ENCODE measurements at places on chromosomes 11 and 22.

DNA sequence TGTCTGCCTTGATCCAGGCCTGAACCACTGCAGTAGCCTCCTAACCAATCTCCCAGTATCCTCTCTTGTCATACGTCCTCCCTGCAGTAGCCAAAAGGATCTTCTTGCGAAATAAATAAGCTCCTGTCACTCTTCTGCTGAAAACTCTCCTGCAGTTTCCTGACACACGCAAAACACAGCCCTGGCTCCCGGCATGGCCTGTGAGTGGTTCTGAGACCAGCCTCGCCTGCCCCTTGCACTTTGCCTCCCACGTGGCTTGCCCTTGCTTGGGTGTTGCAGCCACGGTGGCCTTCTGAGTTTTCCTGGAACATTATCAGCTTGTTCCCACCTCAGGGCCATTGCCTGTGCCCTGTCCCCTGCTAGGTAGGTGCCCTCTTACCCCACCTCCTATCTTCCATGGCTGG is 7.2 kb downstream of the ZC3H7B start:
- DNase-seq, result no peak

DNA sequence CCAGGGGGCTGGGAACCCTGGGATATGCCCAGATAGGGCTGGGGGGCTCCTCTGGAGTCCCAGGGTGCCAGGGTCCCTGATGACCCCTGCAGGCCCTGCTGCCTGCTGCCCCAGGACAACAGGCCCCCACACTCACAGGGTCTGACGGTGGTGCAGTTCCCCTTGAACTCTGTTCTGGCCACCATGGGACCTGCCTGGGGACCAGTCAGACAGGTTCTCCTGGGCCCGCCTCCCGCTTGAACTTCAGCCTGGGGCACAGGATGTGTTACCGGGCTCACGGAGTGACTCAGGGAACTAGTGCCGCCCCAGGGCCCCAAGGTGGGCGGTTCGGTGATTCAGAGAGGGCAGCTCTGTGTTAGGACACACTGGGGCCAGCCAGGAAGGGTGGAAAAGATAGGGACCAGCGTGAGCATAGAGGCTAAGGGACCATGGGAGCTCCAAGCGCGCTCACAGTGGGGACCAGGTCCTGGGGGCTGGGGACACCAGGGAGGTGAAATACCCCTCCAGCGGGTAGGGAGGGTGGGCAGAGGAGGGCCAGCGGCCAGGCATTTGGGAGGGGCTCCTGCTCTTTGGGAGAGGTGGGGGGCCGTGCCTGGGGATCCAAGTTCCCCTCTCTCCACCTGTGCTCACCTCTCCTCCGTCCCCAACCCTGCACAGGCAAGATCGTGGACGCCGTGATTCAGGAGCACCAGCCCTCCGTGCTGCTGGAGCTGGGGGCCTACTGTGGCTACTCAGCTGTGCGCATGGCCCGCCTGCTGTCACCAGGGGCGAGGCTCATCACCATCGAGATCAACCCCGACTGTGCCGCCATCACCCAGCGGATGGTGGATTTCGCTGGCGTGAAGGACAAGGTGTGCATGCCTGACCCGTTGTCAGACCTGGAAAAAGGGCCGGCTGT is 21.5 kb upstream of the TXNRD2 start:
- DNase-seq, result no peak

- no peak for DNase-seq
These were observed 3.3 kb downstream of the LMO1 start for GRCh38 chr11:8260202-8260966.

DNA sequence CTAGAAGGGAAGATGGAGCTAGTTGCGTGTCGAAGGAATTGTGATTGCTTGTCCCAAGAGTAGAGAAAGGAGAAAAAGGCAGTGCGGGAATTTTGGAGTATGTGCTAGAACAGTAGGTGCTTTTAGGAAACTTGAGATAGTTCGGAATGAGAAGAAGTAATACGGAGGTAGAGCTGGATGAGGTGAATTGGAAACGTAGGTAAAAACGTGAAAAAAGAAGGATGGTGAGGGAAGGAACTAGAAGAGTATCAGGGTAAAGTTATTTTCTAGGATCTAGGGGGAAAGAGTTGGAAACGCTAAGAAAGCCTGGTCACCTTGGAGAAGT is 1.4 kb downstream of the CEP57 start:
- no peak for DNase-seq

DNA sequence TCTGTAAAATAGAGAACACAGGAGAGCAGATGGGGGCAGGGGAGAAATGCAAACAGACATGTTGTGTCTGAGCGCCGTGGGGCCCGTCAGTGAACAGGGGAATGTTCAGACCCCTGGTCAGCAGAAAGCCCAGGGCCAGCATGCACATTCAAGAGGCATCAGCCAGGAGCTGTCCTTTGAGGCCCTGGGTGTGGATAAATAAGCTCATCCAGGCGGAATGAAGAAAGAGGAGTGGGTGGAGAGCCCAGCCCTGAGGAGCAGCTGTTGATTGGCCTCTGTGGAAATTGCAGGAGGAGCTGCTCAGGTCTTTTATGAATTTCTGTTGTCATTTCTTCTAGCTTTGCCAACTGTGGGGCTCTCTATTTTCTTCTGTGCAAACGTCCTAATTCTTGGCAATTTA is 49.7 kb upstream of the CECR2 start:
- no peak for DNase-seq

DNA sequence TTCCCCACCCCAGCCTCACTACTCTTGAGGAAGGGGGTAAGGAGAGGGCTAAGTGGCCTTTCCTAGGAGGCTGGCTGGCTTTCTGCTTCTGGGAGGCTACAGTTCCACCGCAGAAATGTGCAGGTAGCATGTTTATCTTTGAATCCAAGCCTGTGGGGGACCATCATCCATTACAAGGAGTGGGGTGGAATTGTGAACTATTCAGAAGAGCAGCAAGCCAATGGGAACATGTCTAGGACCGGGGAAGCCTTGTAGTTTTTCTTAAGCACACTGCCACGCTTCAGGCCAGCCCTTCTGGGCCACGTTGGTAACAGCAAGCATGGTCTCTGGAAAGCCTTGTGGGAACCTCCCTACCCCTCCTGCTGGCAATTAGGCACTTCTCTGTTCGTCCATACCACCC is 100.3 kb downstream of the AMOTL1 start:
- DNase-seq, result no peak

DNA sequence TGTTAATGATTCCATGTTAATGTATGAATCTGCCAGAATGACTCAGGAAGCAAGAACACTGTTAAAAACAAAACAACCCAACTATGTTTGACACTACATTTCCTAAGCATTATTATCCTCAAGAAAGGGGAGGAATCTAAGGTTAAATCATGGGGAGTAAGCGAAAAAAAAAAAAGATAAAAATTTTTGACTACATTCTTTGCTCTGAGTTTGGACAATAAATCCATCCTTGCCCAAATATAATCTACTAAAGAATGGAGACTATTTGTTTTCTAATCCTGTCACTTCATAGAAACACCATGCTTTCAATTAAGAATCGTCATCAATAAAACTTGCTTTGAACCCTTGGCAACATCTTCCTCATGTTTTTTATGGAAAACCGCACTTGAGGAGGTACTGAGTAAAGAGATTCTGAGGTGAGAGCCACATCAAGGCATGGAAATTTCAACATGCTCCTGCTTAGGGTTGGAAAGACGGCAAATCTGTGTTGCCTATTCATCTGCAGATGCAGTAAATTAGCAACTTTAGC is 9.7 kb downstream of the MAML2 start:
- no peak for DNase-seq

DNA sequence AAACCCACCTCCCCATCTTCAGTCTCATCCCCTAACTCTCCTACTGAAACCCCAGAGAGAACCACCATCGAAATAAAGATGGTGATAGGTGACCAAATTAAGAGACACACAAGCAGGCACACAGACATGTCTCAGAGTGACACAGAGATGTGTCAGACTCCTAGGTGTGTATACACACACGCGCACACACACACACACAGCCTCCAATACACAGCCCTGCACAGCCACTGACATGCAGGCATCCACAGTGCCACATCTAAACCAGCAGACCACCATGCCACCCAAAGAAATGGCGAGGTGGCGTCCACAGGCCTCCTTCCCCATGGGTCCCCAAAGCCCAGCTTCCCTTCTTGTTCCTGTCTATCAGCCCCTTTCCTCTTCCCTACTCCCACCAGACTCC is 27.4 kb downstream of the NRXN2 start:
- no peak for DNase-seq

DNA sequence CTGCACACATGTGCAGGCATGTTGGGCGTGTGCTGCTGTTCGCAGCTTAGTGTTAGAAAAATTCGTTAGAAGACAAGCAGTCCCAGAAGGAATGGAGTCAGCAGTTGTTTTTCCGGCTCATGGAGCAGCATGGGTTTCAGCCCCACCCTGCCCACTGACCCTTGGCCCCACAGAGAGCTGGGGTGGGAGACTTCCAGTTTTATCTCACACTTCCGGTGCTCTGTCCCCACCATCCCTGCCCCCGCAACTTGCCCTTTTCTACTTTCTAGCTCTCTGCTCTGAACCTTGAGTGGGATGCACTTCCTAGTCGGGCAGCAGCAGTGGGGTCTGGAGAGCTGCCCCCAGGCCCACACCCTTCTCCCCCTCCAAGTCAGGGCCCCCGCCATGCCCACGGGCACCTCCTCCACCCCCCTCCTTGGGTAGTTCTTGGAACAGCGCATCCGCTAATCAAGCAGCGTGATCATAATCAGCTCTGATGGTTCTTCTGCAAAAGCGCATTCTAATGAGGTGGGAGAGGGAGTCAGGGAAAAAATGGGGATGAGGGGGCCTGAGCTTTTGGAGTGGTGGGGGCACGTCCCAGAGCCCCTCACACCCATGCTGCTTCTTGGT is 184.4 kb downstream of the CEP164 start:
- DNase-seq, result no peak

DNA sequence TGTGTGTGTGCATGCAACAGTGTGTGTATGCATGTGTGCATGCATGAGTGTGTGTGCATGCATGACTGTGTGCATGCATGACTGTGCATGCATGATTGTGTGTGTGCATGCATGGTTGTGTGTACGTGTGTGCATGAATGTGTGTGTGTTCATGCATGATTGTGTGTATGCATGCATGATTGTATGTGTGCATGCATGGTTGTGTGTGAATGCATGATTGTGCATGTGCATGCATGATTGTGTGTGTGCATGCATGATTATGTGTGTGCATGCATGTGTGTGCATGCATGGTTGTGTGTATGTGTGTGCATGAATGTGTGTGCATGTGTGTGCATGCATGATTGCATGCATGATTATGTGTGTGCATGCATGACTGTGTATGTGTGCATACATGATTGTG is 1052.0 kb downstream of the TBC1D22A start:
- no peak for DNase-seq

DNA sequence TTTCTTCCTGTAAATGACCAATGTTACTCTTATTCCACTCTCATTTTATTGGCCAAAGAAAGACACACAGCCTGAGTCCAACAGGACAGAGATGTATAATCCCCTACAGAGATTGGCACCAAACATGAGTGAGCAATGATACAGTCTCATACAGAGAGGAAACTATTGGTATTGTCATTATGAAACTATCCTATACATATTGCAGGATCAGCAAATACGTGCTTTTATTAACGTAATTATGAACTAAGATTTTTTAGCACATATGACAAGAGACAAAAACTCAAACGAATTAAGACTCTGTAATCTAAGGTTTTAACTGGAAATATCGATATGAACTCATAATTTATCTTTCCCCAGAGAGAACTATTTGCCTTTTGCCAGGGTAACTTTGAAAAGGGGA is 99.3 kb upstream of the LDLRAD3 start:
- no peak for DNase-seq

DNA sequence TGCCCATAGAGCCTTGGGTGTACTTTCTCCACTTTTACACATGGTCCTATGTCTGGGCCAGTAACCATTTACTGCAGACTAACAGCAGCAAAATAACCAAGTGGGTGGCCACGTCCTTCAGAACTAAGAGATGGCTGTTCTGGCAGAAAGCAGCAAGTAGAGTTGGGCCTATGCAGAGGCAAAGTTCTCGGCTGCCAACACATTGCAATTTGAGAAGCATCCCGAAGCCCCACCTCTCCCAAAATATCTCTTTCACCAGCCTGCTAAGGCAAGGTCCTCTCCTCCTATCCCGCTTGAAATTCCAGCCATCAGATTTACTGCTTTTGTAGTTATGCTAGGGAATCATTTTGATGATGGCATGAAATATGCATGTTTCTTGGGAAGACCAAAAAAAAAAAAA is 118.5 kb upstream of the APOA1 start:
- no peak for DNase-seq

DNA sequence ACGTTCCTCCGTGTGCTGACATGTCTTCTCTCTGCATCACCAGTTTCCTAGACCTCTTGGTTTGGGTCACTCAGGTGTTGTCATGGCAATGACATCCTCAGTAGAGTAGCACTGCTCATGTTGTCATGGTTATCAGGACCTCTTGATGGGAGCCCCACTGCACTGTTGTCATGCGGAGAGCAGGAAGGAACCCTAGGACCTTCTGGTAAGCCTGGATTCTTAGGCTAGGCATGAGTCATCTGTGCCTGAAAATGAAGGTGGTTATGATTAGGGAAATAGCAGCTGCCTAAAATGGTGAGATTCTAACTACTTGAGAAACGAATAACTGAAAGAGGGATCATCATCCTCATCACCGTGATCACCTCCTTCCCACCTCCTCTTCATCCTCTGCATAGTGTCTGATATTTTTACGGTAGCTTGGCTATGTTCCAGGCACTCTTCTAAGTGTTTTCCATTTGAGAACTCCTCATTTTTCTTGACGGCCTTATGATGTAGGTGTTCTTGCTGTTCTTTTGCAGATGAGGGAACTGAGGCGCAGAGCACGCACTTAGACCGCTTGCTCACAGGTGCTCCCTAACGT is 858.4 kb downstream of the NTM start:
- DNase-seq, result no peak

DNA sequence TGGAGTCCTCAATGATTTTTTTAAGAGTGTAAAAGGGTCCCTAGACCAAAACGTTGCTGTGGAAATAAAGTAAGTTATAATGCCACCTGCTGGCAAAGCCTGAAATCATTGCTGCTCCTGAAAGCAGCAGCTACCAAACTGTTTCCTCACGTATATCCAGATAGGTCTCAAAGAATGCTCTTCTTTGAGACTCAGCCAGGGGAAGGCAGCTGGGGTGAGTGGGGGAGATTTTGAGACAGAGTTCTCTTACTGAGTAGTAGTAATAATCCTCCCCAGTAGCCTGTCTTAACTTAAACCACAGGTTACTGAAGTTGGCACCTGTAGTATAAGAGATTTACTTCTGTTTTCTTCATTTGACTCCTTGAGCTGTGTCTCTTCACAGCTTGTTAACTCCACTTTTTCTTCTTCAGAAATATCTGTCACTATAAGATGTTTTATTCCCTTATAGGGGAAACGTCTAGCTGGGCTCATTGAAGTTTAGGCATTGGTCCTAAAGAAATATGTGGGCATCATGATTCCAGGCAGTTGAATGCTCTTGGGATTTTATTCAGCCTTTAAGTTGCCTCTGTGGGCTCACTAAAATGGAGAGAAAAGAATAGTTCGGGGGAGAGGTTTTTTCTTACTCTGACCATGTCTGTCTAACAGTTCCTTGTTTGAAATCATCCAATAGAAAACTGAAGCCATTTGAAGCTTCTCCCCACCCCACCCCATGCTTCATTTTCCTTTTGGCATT is 77.9 kb downstream of the BTBD10 start:
- DNase-seq, result no peak

GRCh38 chr11:62770778-62771143 is 435 bp upstream of the TAF6L start:
- DNase-seq, result no peak

GRCh38 chr22:27990451-27990840 is 71.4 kb upstream of the PITPNB start:
- DNase-seq, result no peak
